NCI-H1436 (cell line): ENCODE measurements at places on chromosomes 2 and 18.

GRCh38 chr2:105515581-105516415, 116.9 kb upstream of the FHL2 start:
- no peak for DNase-seq

DNA sequence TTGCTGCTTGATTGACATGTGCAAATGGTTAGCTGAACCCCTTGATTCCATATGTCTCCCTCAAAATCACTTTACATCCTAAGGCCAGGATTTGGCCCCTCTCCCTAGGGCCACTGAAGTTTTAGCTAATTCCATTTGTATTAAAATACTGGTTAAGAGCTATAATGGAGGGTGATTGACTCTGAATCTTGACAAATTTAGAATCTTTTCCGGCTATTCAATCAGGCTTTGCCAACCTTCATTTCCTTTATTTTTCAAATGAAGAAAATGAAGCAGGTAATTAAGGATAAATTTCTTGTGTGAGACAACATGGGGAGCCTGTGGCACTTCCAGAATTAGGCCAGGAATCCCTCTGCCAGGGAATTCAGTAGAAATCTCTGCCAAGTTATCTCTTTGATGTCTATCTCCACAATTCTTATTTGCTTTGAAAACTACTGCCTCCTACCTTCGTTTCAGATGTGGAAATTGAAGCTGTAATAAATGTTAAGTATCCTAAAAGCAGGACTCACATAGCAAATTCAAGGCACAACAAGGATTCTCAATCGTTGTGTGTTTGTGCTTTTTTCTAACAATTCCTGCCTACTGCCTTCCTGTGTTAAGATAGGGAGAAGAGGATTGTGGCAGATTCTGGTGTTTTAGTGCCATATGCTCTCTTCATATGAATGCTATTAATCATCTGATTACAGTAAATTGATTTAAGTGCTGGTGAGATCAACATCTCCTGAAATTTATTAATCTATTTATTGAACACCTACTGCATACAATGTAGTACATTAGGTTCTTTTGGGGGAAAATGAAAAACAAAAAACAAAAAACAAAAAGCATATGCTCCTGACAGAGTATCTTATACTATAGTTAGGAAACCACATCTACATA, 47.8 kb upstream of the MAP4K3 start:
- no peak for DNase-seq

DNA sequence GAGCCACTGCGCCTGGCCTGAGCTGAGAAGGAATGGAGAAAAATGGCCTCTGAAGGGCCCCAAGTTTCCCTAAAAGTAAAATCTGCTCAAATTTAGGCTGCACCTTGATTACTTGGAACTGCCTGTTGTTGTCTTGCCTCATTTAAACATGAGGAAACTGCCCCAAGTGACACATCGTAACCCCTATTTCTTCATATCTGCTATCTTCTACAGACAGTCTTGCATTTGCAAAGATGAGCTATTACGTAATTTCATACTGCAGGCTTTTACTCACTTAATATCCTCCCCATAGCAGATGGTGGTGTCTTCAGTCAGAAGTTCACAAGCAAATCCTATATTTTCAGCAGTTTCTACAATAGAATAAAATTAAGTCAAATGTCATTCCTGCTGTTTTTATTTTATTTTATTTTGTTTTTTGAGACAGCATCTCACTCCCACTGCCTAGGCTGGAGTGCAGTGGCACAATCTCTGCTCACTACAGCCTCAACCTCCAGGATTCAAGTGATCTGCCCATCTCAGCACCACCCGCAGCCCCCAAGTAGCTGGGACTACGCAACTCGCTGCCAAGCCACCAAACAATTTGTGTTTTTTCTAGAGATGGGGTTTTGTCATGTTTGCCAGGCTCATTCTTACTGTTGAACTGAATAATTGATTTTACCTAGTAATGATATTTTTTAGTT, 45.3 kb upstream of the NARS1 start:
- no peak for DNase-seq

GRCh38 chr18:35497027-35497369, 762 bp downstream of the INO80C start:
- DNase-seq: no peak

DNA sequence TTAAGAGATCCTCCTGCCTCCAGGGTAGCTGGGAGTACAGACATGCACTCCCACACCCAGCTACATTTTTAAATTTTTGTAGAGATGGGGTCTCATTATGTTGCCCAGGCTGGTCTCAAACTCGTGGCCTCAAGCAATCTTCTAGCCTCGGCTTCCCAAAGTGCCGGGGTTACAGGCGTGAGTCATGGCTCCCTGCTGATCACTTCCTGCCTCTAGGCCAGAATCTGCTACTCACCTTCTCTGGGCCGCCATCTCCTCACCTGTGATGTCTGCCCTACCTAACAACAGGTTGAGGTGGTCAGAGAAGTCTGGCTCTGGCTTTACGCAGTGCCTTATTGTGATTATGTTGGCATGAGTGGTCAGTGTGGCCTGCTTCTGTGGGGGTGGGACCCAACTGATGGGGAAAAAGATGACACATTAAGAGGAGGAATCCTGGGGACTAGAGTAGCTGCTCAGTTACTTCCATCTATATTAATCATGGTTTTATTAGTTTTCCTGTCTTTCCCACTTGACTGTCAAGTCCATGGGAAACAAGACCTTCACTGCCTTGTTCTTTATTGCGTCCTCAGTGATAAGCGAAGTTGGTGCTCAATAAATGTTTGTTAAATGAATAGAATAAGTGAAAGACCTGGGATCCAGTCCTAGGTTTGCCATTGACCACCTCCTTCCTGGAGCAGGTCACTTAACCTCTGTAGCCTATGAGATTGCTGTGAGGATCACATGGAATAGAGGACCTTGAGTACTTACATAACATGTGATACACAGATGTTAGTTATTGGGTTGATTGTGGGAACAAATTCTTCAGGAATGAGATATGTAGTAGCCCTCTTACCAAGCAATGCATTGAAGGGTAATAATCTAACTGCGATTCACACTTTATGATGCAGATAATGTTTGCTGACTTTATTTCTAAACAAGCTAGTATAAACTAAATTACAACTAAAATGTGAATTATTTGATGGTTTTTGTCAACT, 15.7 kb downstream of the KCTD1 start:
- DNase-seq: no peak

GRCh38 chr2:129118296-129118695, 799.6 kb upstream of the HS6ST1 start:
- no peak for DNase-seq

DNA sequence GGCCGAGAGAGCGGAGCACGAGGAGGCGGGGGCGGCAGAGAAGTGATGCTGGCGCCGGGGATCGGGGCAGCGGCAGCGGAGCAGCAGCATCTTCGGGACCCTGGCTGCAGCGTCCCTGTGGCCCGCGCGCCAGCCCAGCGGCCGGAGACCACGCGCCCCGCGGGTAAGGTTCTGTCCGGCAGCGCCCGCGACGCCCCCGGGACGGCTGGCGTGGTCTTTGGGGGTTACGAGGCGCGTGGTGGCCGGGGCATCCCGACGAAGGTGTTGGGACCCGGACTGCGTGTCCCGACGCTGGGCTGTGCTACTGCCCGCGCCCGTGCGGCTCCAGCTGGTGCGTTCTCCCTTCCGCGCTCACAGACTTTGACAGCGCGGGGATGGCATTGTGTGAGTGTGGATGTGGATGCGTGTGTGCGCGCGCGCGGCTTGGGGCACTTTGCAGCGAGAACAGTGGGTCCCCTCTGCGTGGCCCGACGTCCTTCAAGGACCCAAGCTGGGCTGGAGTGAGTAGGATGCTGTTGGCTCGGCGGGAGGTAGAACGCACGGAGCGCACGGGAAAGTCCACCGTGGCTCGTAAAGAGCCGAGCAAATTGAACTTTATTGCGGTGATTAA, 405.0 kb downstream of the XIRP2 start:
- DNase-seq: peak; percentile 19

DNA sequence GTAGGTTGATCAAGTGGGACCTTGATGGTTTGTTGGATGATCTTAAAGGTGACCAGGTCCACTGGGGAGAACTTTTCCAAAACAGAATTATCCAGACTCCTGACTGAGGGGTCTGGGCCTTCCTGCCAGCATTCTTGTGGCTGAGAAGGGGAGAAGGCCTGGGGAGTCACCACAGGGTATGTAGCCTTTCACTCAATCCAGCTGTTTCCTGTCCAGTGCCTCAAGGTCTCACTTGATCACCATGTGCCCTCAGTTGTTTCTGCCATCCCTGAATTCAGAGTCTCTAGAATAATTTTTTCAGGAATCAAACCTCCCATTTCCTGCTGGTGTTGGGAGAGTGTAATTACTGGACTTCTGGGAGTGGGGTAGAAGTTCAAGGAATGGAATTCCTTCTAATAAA, 54.4 kb upstream of the TANC1 start:
- DNase-seq: no peak

GRCh38 chr2:175180701-175181103, 808 bp downstream of the ATP5MC3 start:
- DNase-seq: no peak
